Hematopoietic multipotent progenitor cell treated with erythropoietin and hydrocortisone succinate and interleukin-3 and kit ligand, for 6 days (in vitro differentiated cells): ENCODE measurements at places on chromosomes 1 and 21.

DNA sequence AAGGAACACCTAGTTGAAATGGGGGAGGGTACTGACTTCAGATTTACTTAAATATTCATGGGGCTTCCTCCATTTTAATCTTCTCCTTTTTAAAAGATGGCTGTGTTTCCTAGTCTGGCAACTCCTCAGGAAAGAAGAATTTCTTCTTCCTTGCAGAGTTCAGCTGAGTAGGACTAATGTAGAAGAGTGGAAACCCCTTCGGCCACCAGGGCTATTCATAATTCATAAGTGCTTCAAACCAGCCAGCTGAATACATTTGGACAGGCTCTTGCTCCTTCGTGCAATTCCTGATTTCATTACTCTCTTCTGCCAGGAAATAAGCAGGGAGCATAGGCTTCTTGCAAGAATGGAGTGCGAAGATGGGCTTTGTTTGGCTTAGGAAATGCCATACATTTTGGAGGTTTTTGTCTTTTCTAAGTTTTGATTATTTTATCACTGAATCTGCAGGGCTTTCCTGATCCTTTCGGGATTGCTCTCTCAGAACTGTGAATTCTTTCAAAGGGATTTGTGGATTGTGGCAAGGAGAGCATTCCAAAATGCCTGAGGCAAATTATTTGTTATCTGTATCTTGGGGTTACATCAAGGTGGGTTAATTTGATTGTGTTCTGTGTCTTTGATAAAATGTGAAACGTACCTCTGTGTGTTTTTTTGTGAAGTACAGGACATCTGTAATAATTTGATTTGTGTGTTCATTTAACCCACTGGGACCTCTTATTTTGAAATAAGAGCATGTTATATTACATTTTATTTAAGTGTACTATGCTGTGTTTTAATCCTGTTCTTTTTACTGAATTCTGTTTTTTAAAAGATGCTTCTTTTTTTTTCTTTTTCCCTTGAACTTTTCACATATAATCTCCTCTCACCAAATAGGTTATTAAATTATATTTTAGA, 179.4 kb upstream of the SGIP1 start:
- no peak for DNase-seq

- peak; percentile 62 for DNase-seq
Measured at GRCh38 chr1:157135646-157136045, 2.5 kb downstream of the ETV3 start.

- DNase-seq = no peak
Measured at GRCh38 chr1:10019561-10019960, 13.2 kb upstream of the UBE4B start.

DNA sequence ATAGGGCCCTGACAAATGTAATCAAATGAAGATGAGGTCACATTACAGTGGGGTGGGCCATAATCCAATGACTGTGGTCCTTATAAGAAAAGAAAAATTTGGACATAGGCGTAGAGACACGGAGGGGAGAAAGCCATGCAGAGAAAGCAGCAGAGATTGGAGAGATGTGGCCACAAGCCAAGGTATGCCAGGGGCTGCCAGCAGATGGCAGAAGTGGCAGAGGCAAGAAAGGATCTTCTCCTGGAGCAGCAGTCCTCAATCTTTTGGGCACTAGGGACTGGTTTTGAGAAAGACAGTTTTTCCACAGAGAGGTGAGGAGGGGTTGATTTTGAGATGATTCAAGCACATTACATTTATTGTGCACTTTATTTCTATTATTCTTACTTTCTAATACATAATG, 355.1 kb downstream of the NPHP4 start:
- DNase-seq = peak; percentile 42
